ENCODE measurements at places on chromosomes 2 and 18.

GRCh38 chr2:219906114-219907010 lies 278.9 kb downstream of the SLC4A3 start:
- no peak for DNase-seq

DNA sequence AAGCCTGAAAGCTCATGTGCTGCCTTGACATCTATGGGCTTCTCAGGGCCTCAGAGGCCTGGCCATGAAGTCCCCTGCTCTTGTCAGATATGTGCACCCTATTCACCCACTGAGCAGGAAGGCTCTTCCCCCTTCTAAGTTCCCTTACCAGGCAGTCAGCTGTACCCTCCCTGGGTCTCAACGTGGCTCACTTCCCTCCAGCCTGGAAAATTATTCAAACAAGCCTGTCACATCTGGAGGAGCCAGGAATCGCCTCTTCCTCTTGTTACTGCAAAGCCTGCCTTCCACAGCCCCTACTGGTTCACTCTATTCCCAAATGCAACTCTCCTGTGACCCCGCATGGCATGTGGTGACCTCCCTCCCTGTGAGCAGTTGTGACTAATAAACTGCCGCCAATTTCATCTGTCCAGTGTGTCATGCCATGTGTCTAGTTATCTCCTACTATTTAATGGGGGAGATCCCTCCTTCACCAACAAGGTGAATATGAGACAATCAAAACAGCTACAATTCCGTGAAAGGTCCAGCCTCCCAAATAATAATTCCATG lies 8.4 kb upstream of the SERPINB8 start:
- no peak for DNase-seq

DNA sequence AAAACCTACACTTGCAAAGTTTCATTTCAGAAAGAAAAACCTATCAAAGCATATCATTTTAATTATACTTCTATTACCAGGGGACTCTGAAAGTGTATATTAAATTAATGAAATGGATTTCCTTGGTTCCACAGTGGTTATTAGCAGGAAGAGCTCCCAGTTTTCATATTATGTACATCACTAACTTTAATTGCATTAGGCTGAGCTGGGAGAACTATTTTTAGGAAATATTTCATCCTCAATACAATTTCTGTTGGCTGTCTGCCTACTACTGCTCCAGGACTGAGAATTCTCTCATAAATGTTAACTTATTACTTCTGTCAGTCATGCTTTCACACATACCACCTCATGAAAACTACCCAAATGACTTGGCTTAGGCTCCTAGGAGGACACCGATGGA lies 301.4 kb downstream of the CMPK2 start:
- DNase-seq, result peak; percentile 47

GRCh38 chr2:48756289-48756688 lies 765 bp upstream of the LHCGR start:
- DNase-seq, result no peak

GRCh38 chr2:174561283-174561971 lies 36.2 kb downstream of the WIPF1 start:
- peak; percentile 93 for DNase-seq

GRCh38 chr2:202056611-202057010 lies 16.4 kb upstream of the KIAA2012 start:
- DNase-seq, result peak; percentile 29

DNA sequence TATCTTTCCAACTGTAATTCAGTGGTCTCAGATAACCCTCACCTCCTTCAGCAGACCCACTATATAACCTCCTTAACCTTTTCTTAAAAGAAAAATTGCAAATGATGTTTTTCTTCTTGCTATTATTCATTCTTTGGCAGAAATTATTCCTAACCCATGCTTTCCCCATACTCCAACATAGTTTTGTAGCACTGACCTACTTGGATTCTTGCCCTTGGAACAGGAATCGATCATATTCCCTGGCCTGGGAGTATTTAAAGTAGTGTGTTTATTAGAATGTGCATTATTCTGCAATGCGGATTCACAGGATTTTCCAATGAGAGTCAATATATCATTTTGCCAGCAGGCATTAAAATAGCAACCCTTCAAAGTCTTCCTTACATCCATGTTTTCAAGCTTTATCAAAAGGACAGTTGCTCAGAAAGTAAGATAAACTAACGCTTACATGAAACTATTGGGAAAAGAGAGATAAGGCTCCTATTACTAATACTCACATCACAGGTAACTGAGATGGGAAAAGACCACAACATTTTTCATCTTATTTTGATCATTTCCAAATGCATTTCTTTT lies 37.4 kb downstream of the CHN1 start:
- DNase-seq, result no peak

DNA sequence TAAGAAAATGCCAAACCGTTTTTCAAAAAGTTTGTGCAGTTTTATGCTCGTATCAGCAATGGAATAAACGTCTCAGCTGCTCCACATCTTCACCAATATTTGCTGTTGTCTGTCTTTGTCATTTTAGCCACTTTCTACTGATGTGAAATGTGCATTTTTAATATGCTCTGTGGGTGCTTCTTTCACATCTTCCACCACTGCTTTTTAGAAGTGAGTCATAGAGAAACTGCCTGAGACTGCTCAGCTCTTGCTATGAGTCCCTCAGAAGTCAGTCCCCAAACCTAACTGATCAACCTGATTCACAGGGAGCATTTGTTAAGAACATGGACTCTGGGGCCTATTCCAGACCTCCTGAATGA lies 41.0 kb upstream of the EPC2 start:
- no peak for DNase-seq

DNA sequence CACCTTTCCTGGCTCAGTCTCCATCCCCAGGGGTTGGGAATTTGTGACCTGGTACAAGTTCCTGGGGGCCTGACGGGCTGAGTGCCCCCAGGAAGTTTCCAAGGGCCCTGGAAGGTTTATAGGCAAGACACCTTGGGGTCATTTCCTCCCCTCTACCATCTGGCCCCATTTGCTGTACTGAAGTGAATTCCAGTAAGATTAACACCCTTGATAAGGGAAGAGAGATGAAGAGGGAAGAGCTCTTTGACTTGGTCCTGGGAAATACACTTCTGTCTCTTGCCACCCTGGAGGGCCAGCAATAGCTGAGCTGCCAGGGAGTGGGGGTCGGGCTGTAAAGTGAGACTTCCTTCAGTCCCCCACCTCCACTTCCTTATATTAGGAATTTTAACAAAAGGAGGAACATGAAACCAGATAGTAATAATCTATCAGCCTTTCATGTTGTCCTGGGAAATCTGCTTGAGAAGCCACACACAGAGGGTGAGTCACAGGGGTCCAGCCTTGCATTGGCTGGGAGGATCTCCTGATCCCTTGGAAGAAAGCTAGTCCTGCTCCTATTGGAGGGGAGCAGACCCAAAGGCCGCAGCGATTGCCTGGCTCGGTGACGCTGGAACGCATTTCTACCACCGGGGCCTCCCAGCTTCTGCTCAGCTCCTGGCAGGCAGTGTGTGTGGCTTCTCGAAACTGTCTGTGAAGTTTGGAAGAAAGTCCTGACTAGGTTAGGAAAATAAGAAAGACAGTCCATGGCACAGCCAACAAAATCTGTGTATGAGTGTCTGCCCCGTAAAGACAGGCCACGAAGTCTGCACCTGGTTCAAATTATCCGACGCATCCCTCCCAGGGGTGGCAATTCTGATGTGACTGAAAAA lies 87.3 kb downstream of the ACAA2 start:
- peak; percentile 88 for DNase-seq

- no peak for DNase-seq
These were observed 3.4 kb downstream of the CHST9 start for GRCh38 chr18:27181726-27182125.

GRCh38 chr2:63981702-63982103 lies 37.5 kb downstream of the VPS54 start:
- DNase-seq, result no peak

- no peak for DNase-seq
These were observed 722.3 kb downstream of the RNF144A start for GRCh38 chr2:7639476-7639875.

- no peak for DNase-seq
These were observed 59.6 kb upstream of the REL start for GRCh38 chr2:60821587-60822302.

DNA sequence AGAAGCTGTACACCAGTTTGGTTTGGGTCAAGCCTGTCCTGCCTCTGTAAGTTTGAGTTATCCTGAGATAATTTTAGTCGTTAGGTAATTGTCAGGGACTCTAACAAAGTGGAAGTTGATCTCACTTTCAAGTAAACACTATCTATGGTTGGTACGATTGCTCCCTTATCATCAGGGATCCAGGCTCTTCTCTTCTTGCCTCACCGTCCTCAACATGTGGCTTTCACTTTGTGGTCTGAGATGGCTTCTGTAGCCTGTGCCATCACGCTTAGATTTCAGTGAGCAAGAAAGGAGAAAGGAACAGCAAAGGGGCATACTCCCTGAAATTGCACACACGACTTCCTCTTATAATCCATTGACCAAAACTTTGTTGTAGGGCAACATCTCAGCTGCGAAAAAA lies 115.6 kb downstream of the CTAGE1 start:
- no peak for DNase-seq

DNA sequence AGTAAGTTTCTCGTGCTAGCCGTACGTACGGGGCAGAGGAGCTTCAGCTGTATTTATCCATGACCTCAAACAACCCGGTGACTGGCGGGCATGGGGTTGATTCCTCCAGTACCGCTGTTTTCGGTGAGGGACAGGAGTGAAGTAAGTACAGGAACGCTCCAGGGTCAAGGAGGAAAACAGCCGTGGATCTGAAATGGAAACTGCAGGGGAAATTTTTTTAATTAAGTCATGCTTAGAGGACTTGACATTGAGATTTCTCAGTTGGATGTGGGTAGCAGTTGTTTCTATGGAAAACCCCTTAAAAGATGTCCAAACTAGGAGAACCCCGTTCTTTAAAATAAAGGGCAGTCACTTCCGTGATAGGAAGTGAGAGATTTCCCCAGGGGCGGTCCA lies 1.2 kb downstream of the RAB12 start:
- DNase-seq, result no peak

DNA sequence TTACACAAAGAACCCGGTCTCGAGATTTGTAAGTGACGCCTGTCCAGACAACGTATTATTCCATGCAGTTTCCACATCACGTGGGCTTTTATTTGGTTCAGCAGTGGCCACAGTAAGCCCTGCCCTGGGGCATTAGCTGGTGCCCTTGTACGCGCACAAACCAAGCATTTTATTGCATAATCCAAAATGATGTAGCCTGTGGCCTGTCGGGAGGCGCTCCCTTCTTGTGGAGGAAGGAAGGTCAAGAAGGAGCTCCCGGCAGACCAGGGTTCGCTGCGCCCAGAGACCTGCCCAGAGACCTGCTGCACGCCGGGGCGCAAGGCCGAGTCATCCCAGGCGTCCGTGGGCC lies 179.6 kb upstream of the ALKAL2 start:
- no peak for DNase-seq

DNA sequence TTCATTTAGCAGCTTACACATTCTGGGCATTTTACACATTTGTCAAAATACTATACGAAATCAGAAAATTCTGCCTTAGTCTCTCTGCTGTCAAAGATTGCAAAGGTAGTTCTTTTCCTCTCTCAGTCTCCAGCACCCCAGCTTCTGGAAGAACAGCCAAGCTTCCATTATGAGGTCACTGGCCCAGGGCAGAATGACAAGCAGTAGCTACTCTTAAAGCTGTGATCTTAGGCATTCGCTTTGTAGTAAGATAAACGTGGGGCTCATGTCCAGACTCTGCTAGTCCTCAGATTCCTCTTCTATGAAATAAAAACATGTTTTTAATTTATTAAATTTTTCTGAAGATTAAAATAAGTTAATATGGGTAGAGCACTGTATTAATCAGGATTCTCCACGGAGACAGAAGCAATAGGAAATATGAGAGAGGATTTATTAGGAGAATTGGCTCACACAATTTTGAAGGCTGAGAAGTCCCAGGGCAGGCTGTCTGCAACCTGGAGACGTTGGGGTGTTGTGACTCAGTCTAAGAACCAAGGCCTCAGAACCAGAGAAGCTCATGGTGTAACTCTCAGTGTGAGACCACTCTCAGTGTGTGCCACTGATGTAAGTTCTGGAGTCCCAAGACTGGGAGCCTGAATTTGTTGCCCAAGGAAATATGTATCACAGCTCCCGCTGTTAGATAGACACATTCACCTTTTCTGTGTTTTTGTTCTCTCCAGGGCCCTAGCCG lies 201.2 kb downstream of the CMPK2 start:
- DNase-seq, result no peak

DNA sequence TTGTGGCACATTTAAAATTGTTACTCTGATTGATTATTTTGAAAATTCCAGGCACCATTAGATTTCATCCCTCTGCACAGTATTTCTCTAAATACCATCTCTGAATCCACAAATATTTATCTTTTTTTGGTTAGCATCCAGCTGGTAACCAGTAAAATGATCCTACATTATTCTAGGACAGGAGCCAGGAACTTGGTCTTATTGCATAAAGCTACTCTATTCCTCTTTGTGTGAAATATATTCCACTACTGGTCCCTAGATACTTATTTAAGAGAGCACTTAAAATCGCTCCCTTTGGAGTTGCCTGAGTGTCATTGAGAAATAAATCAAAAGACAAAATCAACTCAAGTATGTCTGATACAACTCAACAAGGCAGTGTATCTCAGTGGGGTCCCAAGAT lies 7.4 kb upstream of the MBOAT2 start:
- no peak for DNase-seq

- no peak for DNase-seq
These were observed 2139.8 kb upstream of the CELF4 start for GRCh38 chr18:39705362-39705761.

DNA sequence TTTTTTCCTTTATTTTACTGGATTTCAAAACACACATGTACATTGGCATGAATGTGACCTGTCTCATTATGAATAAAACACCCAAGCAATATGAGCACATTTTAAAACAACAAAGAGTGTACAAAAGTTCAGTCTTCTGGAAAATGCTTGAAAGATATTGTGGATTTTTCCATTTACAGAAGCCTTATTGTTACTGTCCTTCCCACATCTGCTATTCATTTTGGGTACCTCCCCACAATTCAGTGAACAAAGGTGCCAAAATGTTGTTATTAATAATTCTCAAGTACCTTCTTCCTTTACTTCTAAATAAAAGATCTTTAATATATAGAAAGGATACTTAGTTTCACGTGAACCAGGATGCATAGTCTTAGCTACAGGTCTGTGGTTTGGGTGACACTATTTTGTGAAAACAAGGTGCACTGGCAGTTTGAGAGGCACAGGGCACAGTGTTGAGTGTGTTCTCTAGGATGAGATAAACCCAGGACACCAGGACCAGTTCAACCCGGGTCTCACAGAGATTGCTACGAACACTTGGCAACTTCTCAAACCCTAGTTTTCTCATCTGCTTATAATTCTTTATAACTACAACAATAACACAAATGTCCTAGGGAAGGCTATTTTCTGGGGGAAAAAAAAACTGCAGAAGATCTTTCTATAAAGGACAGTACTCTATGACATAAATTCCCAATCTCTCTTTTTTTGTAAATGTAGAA lies 84.5 kb upstream of the GALNT5 start:
- no peak for DNase-seq

GRCh38 chr2:199973703-199974102 lies 18.3 kb downstream of the MAIP1 start:
- DNase-seq, result no peak

All from NCI-H446 (cell line).